ENCODE measurements at places on chromosomes 3 and 15. TPM values are rescaled to one million over a fixed set of nuclear protein-coding genes. Genes with fewer than 3 reads are reported as not detected.

The PLSCR5 gene
- not detected for polyA plus RNA-seq

The SNURF gene
- polyA plus RNA-seq: not detected

The SPINT1 gene
- polyA plus RNA-seq: 2.3 TPM

The EPHB3 gene
- polyA plus RNA-seq: not detected

The HRG gene
- polyA plus RNA-seq: not detected

The GNAT1 gene
- not detected for polyA plus RNA-seq

The GCSAM gene
- polyA plus RNA-seq: not detected

The DUOXA2 gene
- polyA plus RNA-seq: not detected

The FBLN2 gene
- polyA plus RNA-seq: not detected

The REC114 gene
- polyA plus RNA-seq: not detected

The HRH1 gene
- polyA plus RNA-seq: not detected

The FHIT gene
- 3.3 TPM for polyA plus RNA-seq

The CDCP1 gene
- 5.1 TPM for polyA plus RNA-seq

The DTX3L gene
- 3.0 TPM for polyA plus RNA-seq

The CNTN6 gene
- not detected for polyA plus RNA-seq

The TLR9 gene
- polyA plus RNA-seq: not detected

DNA sequence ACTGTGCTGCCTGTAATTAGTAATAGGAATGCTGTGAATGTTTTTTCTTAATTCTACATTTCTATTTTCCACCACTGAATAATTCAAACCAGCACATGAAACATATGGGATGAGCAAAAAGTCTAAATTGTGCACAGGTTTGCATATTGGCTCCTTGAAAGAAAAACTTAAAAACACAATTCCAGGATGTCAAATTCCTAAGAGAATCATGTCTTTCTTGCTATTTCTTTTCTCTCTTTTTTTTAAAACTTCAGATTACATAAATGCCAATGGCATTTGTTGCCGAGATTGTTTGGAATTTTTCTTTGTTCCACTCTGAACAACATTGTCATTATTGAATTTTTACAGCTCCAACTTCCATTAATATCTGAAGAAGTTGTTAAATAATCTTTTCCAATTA is 60.8 kb downstream of the VGLL3 start:
- no peak for DNase-seq

- DNase-seq: no peak
These were observed 109.6 kb upstream of the PHLDB2 start for GRCh38 chr3:111749171-111750170.

- DNase-seq: no peak
These were observed 111.2 kb upstream of the SAMMSON start for GRCh38 chr3:69888040-69888942.

- DNase-seq: no peak
These were observed 694 bp downstream of the PLAAT1 start for GRCh38 chr3:193241716-193242115.

DNA sequence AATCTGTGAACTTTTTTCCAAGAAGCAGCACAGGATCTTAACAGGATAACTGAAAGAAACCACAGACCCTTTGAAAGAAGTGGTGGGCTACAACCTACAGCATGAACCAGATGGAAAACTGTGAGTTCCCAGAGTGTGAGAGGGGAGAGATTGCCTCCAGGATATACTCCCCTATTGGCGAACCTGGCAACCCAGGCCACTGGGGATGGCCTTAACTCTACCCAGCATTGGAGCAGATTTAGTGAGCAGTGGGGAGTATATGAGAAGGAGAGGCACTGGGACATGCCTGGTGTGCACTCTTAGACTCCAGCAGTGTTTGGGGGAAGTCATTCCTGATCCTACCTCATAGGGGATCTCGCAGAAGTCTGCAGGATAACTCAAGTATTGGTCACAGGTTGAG is 201.0 kb upstream of the TP63 start:
- DNase-seq: no peak

- DNase-seq: no peak
These were observed 271.7 kb upstream of the TOPAZ1 start for GRCh38 chr3:43969944-43970343.

DNA sequence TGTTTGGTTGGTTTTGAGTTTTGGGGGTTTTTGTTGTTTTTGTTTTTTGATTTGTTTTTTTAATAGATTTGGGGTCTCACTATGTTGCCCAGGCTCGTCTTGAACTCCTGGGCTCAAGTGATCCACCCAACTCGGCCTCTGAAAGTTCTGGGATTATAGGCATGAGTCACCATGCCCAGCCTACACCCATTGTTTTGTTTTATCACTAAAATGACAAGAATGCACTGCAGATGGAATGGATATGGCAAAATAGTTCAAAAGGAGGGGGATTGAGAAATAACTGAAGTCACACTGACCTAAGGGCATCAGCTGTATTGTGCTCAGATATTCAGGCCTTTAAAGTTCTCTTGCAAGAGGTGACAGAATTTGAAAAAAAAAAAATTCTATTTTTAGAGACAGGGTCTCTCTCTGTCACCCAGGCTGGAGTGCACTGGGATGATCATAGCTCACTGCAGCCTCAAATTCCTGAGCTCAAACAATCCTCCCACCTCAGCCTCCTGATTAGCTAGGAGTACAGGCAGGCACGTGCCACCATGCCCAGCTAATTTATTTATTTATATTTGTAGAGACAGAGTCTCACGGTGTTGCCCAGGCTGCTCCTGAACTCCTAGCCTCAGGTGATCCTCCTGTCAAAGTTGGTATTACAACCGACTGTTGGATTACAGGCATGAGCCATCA is 4.4 kb upstream of the RASA2 start:
- no peak for DNase-seq

GRCh38 chr3:134145183-134145582 is 105.5 kb downstream of the RYK start:
- no peak for DNase-seq

DNA sequence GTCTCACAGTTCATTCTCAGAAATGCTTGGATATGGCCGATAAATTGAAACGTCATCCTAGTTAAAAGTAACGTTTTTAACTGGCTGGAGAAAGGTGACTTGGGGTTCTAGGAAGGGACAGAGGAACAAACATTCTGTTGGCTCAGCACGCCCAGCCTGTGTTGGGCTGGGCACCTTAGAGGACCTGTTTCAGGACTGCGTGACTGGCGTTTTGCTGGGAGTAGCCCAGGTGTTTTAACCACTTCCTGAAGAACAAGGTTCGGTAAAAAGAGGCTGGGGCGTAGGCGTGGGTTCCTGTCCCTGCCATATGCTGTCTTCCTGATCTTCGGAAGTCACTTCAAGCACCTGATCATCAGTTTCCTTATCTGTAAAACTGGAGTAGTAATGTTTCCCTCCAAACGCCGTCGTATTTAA is 1.1 kb upstream of the TLNRD1 start:
- DNase-seq: peak; percentile 79

DNA sequence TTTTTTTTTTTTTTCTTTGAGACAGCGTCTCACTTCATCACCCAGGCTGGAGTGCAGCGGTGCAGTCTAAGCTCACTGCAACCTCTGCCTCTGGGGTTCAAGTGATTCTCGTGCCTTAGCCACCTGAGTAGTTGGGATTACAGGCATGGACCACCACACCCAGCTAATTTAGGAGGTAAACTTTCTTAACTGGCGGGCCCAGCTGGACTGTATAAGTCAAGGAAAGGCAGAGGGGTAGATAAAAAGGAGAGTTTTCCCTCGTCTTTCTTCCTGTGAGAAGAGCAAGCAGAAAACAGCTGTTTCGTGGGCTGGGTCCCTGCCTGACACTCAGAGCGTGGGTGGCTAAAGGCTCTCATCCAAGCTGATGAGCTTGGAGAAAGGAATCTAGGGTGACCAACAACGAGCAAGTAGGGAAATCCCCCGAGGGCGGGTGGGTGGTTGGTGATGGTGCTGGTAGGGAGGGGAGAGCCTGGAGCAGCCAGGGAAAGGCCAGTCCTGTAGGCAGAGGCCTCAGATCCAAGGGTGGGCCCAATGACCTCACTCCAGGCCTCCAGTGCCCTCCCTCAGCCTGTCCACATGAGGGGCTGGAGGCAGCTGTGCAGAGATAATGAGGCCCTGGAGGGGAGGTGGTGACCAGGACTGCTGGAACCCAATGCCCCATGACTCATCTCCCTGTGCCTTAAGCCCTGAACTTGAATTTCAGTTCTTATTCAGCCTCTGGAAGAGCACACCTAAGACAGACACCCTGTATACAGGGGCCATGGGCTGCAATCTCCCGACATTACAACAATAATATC is 43.1 kb upstream of the LIMD1 start:
- DNase-seq: peak; percentile 80

GRCh38 chr3:136817448-136817847 is 1.5 kb upstream of the SLC35G2 start:
- DNase-seq: no peak

GRCh38 chr3:103218793-103219192 is 784.0 kb downstream of the ZPLD1 start:
- no peak for DNase-seq

DNA sequence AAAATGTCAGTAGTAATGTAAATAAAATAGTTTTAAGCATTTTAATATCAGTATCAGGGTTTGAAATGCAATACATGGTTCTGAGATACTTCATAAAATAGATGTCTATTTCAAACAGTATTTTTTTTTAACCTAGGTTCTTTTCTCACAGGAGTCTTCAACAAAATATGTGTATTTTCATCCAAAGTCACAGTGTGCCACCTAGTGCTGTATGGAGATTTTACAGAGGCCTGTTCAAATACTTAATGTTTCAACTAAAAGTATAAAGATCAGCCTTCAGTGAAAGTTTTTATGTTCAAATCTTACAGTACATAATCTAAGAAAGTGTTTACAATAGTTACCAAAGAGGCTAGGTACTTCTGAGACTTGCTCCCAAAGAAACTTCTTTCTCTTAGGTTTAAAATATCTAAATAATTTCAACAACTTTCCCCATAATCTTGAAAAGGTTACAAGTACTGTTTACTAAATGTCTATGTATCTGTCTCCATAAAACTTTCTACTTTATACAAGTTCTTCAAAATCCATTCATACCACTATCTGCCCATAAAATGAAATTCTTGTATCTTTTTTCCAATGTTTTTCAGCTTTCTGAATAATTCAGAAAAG is 38.3 kb downstream of the SCAPER start:
- DNase-seq: peak; percentile 10

GRCh38 chr15:69000091-69000490 is 14.4 kb upstream of the NOX5 start:
- DNase-seq: no peak

DNA sequence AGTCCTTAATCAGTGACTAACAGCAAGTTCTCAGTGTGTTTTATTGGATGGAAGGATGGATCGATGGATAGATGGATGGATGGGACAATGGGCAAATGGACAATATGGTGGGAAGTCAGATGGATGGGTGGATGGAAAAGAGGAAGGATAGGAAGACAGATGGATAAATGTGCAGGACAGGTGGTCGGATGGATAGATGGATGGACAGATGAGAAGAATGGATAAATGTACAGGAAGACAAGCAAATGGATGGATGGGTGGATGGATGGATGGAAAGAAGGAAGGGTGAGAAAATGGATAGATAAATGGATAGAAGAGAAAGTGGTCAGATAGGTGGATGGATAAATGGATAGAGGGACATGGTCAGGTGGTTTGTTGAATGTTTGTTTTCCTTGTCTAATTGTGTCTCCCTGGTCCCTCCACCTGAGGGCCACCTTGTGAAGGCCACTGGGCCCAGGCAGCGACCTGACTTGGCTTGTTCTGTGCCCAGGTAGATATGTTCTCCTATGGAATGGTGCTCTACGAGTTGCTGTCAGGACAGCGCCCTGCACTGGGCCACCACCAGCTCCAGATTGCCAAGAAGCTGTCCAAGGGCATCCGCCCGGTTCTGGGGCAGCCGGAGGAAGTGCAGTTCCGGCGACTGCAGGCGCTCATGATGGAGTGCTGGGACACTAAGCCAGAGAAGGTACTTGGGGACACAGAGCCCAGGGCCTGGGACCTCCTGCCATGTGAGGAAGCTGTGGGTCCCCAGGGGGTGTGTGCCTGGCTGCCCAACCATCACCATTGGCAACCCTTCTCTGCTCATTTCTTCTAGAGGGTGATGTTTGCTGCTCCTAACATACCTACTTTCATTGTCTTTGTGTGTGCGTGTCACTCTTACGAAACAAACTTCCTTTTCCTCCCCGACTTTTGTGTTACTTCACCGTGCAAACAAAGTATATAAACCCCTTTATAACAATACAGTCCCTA is 137.5 kb downstream of the LRRK1 start:
- DNase-seq: no peak

GRCh38 chr15:51992953-51993352 is 21.4 kb upstream of the LEO1 start:
- DNase-seq: no peak

- no peak for DNase-seq
These were observed 283.3 kb upstream of the ROBO2 start for GRCh38 chr3:76756577-76756976.

- DNase-seq: no peak
These were observed 34.9 kb downstream of the PPP1R2 start for GRCh38 chr3:195508185-195508584.

- peak; percentile 60 for DNase-seq
These were observed 482.5 kb upstream of the TBL1XR1 start for GRCh38 chr3:177679568-177680471.

- no peak for DNase-seq
These were observed 28.6 kb upstream of the OR5K4 start for GRCh38 chr3:98325055-98325454.

- no peak for DNase-seq
These were observed 93.8 kb downstream of the FHIT start for GRCh38 chr3:61157414-61157813.

- no peak for DNase-seq
These were observed 15.1 kb downstream of the CSPG4 start for GRCh38 chr15:75697523-75697922.

DNA sequence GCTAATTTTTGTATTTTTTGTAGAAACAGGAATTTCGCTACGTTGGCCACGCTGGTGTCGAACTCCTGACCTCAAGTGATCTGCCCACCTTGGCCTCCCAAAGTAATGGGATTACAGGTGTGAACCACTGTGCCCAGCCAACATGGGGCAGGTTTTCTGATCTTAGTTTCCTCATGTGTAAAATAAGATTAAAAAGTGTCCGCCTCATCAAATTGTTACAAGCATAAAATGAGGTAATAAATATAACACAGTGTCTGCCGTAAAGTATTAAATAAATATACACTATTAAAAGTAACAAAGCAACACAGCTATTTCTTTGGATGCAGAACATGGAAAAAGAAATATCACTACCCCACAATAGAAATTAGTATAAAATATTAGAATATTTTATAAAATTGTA is 16.4 kb upstream of the COMMD2 start:
- DNase-seq: no peak

- no peak for DNase-seq
These were observed 184.9 kb upstream of the LRRC3B start for GRCh38 chr3:26437678-26438077.
